Stimulated activated naive CD8-positive, alpha-beta T cell treated with anti-CD3 and anti-CD28 coated beads, Interleukin-15, amount 100 ng/mL, for 72 hours (primary cell): ENCODE measurements at places on chromosomes 16 and 17.

- DNase-seq: no peak
These were observed 296.0 kb downstream of the CEP112 start for GRCh38 chr17:65895969-65896368.

- no peak for DNase-seq
These were observed 197.2 kb upstream of the CHMP6 start for GRCh38 chr17:80794281-80795089.

- no peak for DNase-seq
These were observed 248.9 kb upstream of the FOXF1 start for GRCh38 chr16:86261379-86261778.

DNA sequence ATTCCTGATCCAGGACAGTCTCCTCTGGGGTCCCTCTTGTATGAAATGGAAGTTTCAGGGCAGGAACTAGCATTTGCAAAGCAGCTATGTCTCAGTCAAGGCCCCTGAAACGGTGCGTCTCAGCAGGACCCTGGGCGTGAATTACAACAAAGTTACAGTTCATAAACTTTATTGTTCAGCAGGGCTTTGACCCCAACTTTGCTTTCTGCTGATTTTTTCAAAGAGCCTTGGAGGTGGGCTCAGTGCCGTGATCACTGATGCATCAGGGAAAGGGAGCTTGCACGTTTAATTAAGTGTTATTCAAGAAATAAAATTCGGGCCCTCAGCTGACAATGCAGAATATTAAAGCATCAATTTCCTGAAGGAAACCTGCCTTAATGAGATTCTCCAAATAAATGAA lies 260.1 kb upstream of the C16orf82 start:
- DNase-seq: no peak

GRCh38 chr16:80317116-80317515 lies 223.7 kb upstream of the DYNLRB2 start:
- no peak for DNase-seq

DNA sequence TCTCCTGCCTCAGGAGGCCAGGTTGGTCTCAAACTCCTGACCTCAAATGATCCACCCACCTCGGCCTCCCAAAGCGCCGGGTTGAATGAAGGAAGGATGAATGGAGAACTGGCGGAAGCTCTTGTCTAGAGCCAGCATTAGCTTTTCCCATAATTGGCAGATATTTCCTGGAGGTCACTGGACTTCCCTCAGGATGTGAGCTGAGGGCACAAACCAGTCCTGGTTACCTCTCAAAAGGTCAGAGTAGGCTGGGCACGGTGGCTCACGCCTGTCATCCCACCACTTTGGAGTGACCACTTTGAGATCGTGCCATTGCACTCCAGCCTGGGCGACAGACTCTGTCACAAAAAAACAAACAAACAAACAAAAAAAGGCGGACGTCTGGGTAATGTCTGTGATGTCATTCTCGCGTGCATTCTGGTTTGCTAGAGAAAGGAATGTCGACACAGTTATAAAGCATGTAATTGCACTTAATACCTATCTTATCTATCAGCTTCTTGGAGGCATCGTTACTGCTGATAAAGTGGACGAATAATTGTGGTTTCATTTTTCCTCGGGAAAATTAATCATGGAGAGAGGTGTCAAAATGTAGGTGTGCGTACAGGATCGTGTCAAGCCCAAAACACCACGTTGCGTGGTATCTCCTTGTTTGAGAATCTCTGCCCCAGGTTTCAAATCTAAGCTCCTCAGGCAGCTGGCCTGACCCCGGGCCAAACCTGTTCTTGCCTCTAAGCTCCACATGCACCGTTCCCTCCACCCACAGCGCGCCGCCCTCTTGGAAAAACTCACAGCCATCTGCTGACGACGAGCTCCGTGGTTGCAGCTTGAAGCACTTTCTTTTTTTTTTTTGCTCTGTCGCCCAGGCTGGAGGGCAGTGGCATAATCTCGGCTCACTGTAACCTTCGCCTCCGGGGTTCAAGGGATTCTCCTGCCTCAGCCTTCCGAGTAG lies 6.4 kb upstream of the CRK start:
- peak; percentile 37 for DNase-seq

DNA sequence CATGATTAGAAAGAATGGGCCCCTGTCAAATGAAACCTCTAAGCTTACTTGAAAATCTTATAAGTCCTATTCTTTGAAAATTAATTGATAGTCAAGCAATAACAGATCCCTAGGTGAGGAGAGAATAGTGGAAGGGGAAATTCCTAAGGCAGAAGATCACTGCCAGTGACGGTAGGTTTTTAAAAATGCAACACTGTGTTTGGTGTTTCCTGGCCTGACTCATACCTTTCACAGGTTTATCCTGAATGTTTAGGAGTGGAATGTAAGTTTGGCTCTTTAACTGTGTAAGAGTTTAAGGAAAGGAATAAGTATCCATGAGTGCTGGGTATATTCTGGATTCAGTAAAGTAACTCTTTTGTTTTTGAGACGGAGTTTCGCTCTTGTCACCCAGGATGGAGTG lies 23.8 kb downstream of the HAPSTR1 start:
- no peak for DNase-seq

DNA sequence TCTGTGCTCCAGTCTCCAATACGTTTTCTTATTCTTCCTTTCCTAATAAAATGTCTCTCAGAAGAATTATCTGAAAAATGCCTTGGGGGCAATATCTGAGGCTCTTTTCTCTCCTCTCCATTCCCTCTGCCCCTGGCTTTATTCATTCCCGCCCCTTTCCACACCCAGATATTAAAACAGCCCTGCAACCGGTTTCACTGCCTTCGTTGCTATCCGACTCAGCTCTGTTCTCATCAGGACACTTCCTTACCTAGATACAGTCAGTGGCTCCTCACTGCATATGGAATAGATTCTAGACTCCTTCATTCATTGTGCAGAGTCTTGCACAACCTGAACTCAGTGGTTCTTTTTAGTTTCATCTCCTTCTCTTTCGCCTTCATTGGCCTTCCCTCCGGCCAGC lies 52.0 kb upstream of the TEKT3 start:
- no peak for DNase-seq

- DNase-seq: no peak
These were observed 7.4 kb downstream of the CTNS start for GRCh38 chr17:3643889-3644349.

DNA sequence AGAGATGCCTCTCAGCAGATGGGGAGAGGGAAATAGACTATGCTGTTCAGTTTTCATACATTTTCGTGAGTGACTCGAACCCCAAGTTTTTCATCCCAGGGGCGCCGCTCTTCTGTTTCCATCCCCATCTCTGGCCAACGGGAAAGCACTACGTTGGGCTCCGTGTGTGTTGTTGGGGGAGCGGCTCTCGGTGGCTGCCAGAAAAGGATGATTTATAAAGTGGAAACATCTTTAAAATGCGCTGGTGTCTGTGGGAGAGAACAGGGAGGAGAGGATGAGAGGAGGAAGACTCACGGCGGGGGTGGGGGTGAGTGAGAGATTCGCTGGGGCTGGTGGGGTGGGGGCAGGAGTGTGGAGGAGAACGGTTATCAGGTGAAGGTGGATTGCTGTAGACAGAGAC lies 5.8 kb downstream of the TBX4 start:
- no peak for DNase-seq

- DNase-seq: no peak
These were observed 8.1 kb downstream of the LDAF1 start for GRCh38 chr16:21166561-21166961.

GRCh38 chr16:88685156-88686061 lies 898 bp downstream of the SNAI3 start:
- DNase-seq: peak; percentile 68

GRCh38 chr17:48055531-48056245 lies 7.5 kb downstream of the NFE2L1 start:
- peak; percentile 79 for DNase-seq

GRCh38 chr17:51734462-51734861 lies 424.1 kb downstream of the CA10 start:
- DNase-seq: no peak

GRCh38 chr16:83831456-83831987 lies 23.7 kb downstream of the HSBP1 start:
- no peak for DNase-seq

DNA sequence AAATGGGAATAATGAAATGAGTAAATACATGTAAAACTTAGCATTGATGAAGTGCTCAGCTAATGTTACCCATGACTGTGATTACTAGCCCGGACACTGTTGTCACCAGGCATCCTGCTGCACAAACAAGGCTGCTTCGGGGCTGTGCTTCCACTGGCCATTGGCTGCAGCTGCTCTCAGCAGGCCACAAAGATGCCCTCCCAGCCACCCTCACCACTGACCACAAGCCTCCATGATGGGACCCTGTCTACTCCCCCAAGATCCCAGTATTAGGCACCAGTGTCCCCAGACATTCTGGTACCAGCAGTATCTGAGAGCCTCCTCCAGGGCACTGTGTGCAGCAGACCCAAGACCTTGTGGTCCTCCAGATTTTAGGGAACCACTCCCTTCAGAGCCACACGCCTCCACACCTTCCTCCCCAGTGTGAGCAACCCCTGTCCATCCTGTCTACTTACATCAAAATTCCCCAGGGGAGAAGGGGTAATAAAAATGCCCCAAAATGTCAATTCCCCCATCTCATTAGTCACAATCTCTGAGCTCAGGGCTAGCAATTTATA lies 19.7 kb upstream of the NUP93 start:
- DNase-seq: no peak

DNA sequence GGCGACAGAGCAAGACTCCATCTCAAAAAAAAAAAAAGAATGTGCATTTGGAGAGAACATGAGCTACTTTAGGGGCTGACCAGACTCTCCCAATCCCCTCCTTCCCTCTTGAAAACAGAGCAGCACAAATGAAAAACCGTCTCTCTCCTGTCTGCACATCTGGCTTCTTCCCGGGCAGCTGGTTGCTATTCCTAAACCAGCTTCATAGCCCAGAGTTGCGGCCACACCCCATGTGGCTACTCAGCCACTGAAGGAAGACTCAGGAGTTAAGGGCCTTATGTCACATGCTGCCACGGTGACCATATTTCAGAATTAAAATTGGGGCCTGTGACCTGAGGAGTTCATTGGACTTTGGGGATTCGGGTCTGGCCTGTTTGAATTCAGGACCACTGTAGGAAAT lies 48.3 kb downstream of the KATNIP start:
- no peak for DNase-seq

- peak; percentile 66 for DNase-seq
These were observed 483 bp downstream of the RPA1 start for GRCh38 chr17:1830288-1830687.

GRCh38 chr17:27996202-27997043 lies 46.1 kb upstream of the NLK start:
- no peak for DNase-seq

- DNase-seq: no peak
These were observed 69.3 kb downstream of the GNAO1 start for GRCh38 chr16:56260378-56261160.

- DNase-seq: no peak
These were observed 6.0 kb downstream of the RSPRY1 start for GRCh38 chr16:57192146-57192545.

- DNase-seq: no peak
These were observed 483.7 kb downstream of the SOX9 start for GRCh38 chr17:72604518-72604917.

DNA sequence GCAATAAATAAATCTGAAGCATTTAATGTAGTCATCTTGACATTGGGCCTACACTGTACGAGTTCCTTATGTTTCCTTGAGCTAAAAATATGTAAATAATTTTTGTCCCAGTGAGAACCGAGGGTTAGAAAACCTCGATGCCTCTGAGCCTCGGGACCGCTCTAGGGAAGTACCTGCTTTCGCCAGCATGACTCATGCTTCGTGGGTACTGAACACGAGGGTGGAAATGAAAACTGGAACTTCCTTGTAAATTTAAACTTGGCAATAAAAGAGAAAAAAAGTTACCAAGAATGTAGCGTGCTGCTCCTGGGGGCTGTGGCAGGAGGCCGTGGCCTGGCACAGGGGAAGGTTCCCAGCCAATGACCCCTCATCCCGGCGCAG lies 74.1 kb downstream of the SOCS1 start:
- no peak for DNase-seq

- no peak for DNase-seq
These were observed 1.4 kb downstream of the MFAP4 start for GRCh38 chr17:19385521-19385983.

GRCh38 chr17:28944862-28945741 lies 6.2 kb downstream of the PHF12 start:
- DNase-seq: no peak

DNA sequence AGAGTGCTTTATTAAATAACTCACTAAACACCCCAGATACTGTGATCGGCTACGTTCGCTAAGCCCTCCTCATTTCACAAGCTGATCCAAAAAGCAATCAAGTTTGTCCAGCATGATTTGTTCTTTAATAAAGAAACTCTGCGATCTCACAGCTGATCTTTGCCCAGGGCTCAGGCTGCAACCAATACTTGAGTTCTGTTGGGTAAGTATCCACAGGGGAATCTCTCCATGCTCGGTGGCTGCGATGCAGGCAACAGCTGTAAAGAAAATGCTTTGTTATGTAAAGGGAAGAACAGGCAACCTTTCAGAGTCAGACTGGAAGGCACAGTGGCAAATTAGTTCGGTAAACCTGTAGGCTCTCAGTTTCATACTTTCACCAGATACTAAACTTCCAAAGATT lies 67.5 kb downstream of the SHISA6 start:
- DNase-seq: no peak

- no peak for DNase-seq
These were observed 43.1 kb downstream of the SRL start for GRCh38 chr16:4198816-4199215.

- DNase-seq: no peak
These were observed 665 bp downstream of the MYBBP1A start for GRCh38 chr17:4554441-4554996.

- DNase-seq: no peak
These were observed 41.4 kb downstream of the SETD6 start for GRCh38 chr16:58556678-58557077.

GRCh38 chr17:12041312-12041711 lies 20.6 kb downstream of the MAP2K4 start:
- DNase-seq: no peak

- DNase-seq: no peak
These were observed 82.9 kb upstream of the DYNLRB2 start for GRCh38 chr16:80457871-80458270.

DNA sequence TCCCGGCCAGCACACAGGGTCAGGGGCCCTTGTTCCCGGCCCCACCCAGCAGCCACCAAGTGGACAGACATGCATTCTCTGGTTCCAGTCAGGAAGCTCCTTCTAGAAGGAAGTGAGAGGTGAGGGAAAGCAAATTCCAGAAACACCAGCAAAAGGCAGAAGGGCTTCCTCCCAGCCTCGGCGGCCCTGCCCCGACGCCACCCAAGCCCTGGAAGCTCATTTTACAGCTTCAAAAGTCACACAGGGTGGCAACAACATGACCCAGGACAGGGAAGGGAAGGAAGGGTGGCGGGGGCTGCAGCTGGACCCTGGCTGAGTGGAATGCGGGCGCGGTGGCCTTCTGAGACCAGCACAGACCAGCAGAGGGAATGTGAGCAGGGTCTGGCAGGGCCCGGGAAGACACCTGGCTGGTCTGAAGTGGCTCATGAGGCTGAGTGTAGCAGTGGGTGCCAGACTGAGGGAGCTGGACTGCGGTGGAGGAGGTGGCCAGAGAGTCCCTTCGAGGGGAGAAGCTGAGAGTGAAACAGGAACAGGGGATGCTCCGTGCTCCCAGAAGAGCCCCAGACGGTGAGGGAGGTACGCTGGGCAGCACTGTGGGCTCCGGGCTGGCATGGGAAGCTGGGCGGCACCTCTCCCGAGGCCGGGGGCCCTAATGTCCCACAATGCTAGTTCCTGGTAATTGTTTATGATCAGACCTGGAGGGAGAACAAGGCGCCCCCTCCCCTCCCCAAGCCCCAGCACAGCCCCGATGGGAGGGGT lies 1.9 kb upstream of the UNC13D start:
- no peak for DNase-seq

- no peak for DNase-seq
These were observed 36.2 kb downstream of the YPEL2 start for GRCh38 chr17:59367657-59368045.

GRCh38 chr17:1029196-1029921 lies 32.4 kb downstream of the TIMM22 start:
- DNase-seq: no peak
